NCI-H1105 (cell line): ENCODE measurements at places on chromosomes 4 and X.
A peak's percentile ranks its signal among the peaks of the same experiment; 100 is the strongest.

DNA sequence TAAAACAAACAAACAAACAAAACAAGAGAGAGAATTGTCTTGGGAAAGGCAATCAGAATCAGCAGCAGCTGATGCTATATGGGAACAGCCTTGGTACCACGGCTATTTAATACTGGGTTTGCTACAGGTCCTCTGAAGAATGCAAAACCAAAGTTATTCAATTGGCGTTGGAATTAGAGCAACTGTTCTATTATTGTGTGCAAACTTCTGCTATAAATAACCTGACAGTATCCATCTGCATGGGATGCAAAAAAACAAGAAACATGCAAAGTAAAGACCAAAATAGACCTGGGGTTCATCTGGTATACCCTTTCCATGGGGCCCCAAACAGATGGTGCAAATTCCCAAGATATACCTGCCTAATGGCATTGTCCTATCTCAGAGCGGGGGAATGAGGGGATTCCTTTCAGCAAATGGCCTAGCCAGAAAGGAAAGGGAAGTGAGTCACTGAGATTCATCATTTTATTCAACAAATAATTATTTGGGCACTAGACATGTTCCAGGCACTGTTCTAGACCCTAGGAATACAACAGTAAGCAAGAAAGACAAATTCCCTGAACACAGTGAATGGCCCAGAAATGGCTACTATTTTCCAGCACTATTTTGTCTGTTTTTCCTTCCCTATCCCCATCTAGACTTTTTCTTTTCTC lies 268.9 kb downstream of the FBXW7 start:
- no peak for DNase-seq

- DNase-seq = no peak
These were observed 136.8 kb downstream of the RAPGEF2 start for GRCh38 chr4:159239629-159240028.

DNA sequence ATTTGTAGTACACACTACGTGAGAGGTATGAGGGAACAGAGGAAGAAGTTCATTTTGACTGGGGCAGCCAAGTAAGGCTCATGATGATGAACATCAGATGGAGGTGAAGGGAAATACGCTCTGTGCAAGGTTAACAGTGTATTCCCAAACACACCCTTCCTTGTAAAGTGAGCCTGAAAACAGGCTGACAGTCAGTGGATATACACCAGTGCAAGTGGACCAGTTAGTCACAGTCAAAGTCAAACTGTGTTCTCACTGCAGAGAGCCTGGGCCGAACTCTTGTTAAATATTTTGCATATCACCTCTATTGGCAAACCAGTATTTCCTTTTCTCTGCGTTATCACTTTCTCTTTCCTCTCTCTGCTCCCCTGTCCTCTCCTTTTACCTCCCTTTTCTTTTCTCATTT lies 23.4 kb upstream of the RHOH start:
- no peak for DNase-seq

DNA sequence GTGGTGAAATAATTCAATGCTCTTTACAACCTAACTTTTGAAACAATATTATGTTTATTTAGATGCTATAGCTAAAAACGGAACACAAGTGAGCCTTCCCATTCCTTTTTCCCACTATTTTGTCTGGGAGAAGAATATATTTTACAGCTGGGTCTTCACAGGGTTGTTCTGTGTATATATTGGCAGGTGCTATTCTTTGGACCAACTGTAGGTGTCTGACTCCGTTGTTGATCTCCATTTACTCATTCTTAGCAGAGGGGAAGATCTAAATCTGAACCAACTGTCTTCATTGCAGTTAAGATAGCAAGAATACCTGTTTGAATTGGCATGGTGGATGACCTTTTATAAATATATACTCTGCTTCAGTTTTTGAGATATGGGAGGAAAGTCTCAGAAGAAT lies 257.4 kb downstream of the CFAP299 start:
- DNase-seq = no peak

GRCh38 chr4:174789657-174790056 lies 39.4 kb downstream of the GLRA3 start:
- DNase-seq = no peak

GRCh38 chr4:122577808-122578781 lies 42.8 kb downstream of the IL21 start:
- DNase-seq = peak; percentile 47

GRCh38 chr4:122895336-122895995 lies 26.9 kb downstream of the NUDT6 start:
- DNase-seq = no peak

DNA sequence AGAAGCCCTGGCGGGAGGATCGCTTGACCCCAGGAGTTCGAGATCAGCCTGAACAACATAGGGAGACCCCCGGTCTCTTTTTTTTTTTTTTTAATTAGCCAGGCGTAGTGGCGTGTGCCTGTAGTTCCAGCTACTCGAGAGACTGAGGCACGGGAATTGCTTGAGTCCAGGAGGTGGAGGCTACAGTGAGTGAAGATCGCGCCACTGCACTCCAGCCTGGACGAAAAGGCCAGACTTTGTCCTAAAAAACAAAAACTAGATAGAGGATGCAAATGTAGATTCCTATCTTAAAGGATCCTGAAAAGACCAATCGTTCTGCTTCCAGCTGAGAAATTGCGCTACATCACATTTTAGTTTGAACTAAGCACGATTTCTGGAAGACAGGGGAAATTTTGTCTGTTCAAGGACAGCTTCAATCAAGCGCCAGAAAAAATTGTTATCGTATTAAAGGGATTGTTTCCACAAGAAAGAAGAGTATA lies 627 bp upstream of the HSD17B11 start:
- no peak for DNase-seq

DNA sequence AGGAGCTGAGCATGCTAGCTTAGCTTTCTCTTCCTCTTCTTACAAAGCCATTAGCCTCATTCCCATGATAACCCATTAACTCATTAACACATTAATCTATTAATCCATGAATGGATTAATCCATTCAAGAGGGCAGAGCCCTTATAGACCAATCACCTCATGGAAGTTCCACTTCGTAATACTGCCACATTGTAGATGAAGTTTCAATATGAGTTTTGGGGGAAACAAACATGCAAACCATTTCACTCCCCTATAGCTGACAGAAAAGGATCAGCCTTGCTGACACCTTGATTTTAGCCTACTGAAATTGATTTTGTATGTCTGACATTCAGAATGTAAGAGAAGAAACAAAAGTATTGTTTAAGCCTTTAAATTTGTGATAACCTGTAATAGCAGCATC lies 251.8 kb upstream of the GALNTL6 start:
- DNase-seq = no peak

GRCh38 chrX:13898603-13899002 lies 81.7 kb upstream of the GPM6B start:
- no peak for DNase-seq

- DNase-seq = no peak
These were observed 56.5 kb downstream of the GAB1 start for GRCh38 chr4:143393195-143393594.

- DNase-seq = no peak
These were observed 46.1 kb upstream of the FAM9C start for GRCh38 chrX:13090339-13091110.

DNA sequence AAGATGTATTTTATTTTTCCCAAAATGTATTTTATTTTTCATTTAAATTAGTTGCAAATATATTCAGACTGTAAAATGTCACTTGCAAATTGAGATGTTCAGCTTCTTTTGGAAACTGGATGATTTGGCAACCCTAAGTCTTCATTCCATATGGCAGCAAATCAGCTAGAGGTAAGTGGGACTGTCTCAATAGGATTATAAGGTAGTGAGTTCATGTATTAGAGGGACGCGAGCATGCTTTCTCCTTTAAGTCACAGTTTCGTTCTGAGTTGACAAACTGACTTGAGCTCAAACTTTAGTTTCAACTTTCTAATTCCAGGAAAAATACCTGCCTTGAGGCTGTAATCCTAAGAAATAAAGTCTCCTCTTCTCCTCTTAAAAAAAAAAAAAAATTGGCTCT lies 44.2 kb upstream of the TMEM131L start:
- DNase-seq = no peak

DNA sequence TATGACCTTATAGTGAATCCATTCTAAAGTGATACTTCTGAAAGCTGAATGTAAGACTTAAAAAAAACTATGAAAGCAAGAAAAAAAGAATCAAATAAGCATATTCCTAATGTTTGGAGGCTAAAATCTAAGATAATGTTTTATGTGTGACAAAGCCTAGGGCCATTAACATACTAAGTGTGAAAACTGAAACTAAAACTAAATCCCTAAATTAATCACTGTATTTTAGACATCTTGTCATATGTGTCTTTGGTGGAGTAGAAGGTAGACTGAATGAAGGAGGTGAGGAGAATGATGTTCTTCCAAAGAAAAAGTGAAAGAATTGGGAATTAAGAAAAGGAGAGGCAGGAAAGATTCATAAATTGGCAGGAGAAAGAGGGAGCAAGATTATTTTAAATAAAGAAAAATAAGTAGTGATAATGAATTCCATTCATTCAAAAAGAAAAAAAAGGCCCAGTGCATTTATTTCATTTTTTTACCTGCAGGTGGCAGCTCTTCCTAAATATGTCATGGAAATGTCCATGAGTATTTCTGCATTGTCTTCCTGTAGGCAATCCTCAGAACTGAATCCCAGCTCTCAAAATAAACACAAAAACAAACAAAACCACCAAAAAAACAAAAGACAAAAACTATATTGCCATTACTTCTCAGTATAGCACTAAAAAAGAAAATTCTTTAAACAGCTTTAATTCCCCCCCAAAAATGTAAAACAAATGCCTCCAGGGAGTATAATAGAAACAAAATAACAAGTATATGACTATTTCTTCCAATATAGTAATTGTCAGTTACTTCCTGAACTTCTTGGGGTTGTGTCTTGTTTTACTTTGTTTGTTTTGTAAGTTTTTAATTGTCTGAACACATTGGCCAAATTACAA lies 17.0 kb upstream of the AP1AR start:
- no peak for DNase-seq

- DNase-seq = no peak
These were observed 237.4 kb downstream of the BANK1 start for GRCh38 chr4:102027961-102028360.

DNA sequence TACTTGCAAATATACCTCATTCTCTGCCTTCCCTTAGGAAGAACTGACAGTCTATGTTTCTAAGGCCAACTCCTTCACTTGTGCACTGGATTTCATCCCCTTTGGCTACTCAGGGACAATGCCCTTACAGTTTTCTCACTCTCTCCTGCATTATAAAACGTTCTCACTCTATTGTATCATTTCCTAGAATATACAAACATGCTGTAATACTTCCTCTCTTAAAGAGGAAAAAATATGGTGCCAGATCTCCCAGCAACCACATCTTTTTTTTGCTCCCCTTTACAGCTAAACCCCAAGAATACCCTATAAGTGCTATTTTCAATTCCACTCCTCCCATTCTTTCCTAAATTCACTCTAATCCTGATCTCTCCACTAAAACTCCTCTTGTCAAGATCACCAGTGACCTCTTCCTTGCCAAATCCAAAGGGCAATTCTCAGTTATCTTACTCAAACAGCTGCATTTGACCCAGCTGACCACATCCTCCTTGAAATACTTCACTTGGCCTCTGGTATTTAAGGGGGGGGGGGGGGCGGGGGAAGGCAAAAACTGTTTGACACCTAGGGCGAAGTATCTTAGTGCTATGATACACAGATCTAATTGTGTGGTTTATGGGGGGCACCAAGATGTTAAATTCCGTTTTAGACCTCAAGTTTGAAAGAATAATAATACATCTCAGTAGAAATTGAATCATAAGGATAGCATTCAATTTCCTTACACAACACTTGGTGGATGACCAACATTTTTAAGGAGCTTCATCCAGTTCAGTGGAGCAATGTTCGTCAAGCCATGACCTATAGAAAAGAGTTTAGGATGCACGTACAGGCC lies 1.6 kb downstream of the RCHY1 start:
- DNase-seq = no peak

DNA sequence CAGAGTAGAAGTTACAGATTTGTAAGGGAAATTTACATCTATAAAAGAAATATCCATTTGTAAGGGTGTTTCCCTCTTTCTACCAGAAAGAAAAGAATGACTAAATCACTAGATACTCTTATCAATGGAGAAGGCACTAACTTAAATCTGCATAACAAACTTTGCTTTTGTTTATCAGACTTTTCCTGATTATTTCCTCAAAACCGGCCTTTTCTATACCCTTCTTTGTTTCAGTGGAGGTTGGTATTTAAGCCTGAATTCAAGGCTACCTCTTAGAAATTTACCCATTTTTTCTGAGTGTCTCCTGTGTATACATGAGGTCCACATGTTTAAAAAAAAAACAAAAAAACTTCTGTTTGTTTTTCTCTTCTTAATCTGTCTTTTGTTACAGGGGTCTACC lies 80.4 kb upstream of the GRPR start:
- no peak for DNase-seq

DNA sequence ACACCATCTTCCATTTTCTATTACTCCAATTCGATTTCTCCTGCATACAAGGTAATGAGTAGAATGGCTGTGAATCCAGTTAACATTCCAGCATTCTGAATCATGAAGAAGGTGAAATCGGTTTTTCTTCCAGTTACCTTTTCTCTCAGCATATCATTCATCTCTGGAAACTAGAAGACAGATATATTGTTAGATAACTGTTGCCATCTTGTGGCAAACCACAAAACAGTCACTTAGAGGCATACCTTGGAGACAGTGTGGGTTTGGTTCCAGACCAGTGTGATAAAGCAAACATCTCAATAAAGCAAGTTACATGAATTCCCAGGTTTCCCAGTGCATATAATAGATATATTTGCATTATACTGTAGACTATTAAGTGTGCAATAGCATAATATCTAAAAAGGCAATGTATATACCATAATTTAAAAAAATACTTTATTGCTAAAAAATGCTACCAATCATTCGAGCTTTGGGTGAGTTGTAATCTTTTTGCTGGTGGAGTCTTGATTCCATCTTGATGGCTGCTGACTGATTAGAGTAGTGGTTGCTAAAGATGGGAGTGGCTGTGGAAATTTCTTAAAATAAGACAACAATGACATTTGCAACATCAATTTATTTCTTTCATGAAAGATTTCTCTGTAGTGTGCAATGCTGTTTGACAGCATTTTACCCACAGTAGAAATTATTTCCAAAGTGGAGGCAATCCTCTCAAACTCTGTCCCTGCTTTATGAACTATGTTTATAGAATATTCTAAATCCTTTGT lies 82.1 kb downstream of the SLC39A8 start:
- DNase-seq = no peak

DNA sequence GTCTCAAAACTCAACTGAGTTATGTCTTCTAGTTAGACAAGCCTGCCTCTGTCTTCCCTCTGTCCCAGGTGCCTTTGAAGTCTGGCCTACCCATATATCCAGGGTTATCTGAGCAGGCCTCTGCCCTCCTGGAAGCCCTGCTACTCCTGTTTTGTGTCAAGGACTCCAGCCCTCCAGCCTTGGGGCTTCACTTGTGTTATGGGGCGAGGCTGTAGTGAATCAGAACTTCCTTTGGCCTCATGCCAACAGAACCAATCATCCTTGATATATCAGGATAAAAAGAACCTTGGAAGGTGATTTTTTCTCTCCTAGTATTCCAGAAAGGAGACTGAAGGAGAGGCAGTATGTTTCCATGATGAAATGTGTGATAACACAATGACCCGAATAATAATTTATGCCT lies 8.9 kb upstream of the ADGRG4 start:
- no peak for DNase-seq

DNA sequence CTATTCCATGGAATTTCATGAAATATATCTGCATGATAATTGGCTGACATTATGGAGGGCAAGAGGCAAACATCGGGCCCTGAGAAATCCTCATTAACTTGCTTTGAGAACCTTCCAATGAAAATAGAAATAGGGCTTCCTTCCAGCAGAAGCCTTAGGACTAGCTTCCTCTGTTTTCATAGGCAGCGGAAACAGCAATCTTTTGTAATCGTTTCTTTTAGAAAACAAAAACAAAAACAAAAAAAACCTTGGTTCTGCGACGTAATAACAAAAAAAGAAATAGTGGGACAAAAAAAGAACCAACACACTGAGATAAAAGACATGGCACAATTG lies 62.9 kb downstream of the GEMIN8 start:
- no peak for DNase-seq
